ENCODE measurements at places on chromosomes 2 and 18.
A peak's percentile ranks its signal among the peaks of the same experiment; 100 is the strongest.

GRCh38 chr2:7732497-7732896, 815.3 kb downstream of the RNF144A start:
- DNase-seq = no peak

DNA sequence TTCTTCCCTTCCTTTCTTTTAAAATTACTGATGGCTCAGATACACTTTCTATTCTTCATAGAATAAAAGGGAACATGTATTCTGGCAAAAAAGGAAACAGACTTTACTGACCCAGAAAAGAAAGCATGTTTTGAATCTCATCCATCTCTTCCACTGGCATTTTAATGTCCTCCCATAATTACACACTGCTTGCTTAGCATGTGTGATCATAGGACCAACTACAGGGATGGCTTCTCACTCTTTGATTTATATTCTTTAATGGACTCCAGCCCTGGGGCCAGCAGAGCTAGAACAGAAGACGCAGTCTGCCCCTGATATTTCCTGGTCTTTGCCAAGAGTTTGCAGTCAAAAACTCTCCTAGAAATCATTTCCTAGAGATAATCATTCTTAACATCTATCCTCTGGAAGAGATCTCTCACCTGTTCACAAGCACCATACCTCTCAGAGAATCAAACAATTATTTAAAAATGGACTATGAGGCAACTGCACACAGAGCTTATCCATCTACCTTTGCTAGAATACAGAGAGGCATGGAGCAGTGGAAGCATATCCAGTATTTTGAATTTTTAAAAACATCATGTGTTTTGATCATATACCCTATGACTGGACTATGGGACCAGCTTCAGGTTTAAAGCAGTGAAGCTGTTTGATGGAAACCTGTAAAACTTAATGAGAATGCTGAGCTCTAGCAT, 429.1 kb downstream of the NRXN1 start:
- DNase-seq = no peak

DNA sequence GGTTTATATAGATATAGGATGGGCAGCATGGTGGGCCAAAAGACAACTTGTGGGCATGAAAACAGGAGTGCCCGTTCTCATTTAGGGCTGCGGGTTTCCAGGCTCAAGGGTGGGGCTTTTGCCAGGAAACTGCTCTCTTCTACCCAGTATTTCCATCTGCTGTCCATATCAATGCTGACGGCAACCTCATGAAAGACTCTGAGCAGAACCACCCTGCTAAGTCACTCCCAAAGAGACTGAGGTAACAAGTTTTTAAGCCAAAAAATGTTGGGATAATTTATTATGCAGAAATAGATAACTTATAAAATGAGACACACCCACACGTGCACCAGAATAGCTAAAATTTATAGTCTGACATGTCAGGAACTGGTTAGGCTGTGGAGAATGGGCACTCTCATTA, 36.1 kb upstream of the MPPE1 start:
- no peak for DNase-seq

- no peak for DNase-seq
Observed at GRCh38 chr2:80092474-80092873, 212.1 kb downstream of the LRRTM1 start.

GRCh38 chr2:120245520-120246332, 6.9 kb upstream of the RALB start:
- no peak for DNase-seq

DNA sequence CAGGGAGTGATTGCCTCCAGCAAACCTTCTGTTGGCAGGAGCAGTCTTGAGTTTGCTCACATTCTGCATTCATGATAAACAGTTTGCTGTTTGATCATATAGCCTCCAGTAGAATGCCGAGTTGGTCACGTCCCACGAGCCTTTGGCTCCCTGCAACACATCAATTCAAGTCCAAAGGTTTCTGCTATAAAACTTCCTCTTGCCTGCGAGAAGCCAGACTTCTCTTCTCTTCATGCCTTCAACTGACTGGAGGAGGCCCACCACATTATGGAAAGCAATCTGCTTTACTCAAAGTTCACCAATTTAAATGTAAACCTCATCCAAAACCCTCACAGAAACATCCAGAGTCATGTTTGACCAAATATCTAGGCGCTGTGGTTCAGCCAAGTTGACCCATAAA, 40.8 kb downstream of the CXCR4 start:
- DNase-seq = no peak

GRCh38 chr2:224971214-224971613, 71.1 kb downstream of the DOCK10 start:
- no peak for DNase-seq

DNA sequence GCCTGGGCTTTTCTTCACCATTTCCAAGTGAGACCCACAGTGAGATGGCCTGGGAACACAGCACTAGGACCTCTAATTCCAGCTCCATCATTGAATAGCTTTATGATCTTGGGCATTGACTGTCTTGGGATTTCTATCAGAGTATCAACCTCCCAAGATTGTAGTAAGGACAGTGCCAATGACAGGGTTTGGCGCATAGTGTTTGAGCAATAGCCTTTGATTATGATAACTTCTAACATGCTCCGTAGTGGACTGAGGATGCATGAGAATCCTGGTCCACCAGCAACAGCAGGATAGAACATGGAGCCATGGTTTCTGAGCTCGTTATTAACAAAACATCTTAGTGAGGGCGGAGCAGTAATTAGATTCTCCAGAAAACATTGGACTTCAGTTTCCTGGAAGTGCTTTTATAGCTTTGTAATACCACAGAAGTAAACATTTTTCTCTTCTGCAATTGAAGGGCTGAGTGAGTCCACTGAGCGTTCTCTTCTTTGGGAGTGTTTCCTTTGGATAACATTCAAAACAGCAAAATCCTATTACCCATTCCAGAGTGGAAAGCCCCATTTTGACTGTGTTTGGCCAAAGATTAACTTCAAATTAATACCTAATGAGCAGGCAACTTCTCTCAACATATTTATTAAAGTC, 63.7 kb downstream of the IL1R2 start:
- no peak for DNase-seq

- DNase-seq = peak; percentile 15
Observed at GRCh38 chr2:99734236-99734635, 244.4 kb upstream of the REV1 start.

- no peak for DNase-seq
Observed at GRCh38 chr2:120291401-120292311, 39.0 kb downstream of the RALB start.

GRCh38 chr2:44167311-44167907, 1.3 kb upstream of the PPM1B start:
- no peak for DNase-seq

DNA sequence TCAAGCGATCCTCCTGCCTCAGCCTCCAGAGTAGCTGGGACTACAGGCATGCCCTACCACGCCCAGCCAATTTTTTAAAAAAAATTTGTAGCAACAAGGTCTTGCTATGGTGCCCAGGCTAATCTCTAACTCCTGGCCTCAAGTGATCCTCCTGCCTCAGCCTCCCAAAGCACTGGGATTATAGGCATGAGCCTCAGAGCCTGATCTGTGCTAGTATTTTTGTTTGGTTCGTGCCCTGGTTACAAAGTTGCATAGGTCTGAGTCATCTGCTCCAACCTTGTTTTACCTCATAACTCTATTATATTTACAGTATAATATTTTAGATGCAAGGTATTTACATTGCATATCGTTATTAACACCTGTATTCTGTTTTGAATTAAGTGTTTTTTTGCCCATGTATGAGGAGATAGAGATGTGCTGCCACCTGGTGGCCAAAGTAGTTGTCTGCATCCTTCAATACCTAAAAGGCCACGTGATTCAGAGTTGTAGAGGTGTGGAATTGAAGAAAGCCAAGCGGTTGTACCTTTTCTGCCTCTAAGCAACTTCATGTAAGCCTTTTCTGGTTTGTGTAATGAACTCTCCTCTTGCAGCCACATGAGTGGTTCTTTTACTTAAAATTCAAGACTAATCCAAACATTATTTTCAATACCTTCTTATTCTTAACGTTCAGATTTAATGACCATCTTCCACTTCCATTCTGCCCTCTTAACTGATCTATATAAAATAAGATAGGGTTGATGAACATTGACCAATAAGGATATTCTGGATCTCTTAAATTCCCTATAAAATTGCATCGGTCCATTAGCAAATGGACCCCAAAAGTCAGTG, 19.9 kb upstream of the CABYR start:
- peak; percentile 81 for DNase-seq

- no peak for DNase-seq
Observed at GRCh38 chr18:70273021-70273420, 15.8 kb upstream of the SOCS6 start.

DNA sequence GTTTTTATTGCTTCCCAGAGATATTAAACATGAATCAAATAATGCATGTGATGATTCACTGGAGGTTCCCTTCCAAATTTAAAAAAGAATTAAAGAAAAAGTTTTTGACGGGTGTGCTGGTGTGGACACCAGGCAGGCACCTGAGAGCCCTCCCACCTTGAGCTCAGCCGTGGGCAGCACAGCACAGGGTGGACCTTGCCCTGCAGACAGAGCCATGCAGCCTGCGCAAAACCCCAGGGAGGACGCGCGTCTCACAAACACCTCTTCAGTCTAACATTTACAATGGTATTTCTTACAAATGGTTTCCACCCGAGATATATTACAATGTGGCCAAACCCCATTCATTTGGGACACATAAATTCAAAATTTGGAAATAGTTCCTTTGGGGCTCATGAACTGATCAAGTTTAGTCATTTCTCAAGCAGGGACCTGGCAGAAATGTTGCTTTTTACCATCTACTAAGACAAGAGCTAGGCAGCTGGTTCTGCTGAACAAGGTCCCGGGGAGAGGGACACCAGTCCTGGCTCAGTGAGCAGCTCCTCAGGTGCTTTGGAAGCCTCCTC, 45.4 kb downstream of the ODC1 start:
- DNase-seq = no peak

- DNase-seq = no peak
Observed at GRCh38 chr2:50772607-50773006, 259.3 kb downstream of the NRXN1 start.

- DNase-seq = no peak
Observed at GRCh38 chr2:195672674-195673073, 15.6 kb downstream of the SLC39A10 start.

DNA sequence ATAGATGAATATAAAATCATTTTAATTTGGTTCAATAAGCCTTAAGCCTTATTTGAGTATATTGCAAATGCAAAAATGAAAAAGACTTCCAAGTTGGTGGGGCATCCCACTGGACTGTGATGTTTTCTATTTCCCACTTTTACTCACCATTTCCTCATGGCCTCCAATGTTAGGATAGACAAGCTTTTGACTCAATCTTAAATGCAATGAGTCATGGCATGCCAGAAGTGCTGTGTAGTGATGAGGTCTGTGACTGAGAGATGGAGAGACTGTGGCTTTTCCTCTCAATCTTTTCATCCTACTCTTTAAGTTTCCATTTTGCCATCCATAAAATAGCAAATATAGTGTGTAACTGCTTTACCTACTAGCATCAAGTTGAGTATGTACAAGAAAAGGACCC, 1401.2 kb upstream of the CELF4 start:
- no peak for DNase-seq

DNA sequence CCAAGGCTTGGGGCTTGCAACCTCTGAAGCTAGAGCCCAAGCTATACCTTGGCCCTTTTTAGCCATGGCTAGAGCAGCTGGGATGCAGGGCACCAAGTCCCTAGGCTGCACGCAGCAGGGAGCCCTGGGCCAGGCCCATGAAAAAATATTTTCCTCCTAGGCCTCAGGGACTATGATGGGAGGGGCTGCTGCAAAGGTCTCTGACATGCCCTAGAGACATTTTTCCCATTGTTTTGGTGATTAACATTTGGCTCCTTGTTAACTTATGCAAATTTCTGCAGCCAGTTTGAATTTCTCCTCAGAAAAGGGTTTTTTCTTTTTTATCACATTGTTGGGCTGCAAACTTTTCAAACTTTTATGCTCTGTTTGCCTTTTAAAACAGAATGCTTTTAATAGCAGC, 56.9 kb upstream of the LHCGR start:
- DNase-seq = no peak

DNA sequence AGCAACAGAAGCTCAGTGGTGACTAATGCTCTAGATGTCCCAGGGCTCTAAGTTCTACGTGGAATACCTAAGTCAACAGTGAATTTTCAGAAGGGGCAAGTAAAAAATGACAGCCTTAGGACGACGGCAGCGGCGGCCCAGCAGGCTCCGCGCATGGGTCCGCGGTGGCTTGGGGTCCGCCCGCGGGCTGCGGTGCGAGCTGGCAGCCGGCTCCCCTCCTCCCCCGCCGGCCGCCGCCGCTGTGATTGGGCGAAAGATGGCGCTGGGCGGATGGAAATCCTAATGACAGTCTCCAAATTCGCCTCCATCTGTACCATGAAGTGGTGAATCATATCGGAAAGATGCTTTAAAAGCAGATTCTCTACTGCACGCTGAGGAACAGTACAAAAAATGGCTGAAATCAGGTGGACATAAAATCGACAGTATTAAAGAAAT, 74.7 kb downstream of the HNRNPLL start:
- DNase-seq = peak; percentile 56

- no peak for DNase-seq
Observed at GRCh38 chr2:150234787-150235446, 252.6 kb downstream of the RND3 start.

DNA sequence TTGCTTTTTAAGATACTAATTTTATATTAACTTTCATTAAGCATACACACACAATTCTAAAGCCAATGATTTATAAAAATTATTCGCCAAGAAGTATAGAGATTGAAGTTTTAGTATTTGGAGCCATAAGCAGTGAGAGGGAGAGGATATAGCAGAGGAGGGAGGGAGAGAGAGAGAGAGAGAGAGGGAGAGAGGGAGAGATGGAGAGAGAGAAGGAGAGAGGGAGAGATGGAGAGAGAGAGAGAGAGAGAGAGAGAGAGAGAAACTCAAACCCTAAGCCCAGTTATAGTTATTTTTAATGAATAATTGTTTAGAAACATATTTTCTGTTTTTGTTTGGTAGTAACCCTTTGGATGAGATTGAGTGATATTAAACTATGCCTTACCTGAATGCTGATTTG, 5.3 kb downstream of the TWIST2 start:
- DNase-seq = no peak

DNA sequence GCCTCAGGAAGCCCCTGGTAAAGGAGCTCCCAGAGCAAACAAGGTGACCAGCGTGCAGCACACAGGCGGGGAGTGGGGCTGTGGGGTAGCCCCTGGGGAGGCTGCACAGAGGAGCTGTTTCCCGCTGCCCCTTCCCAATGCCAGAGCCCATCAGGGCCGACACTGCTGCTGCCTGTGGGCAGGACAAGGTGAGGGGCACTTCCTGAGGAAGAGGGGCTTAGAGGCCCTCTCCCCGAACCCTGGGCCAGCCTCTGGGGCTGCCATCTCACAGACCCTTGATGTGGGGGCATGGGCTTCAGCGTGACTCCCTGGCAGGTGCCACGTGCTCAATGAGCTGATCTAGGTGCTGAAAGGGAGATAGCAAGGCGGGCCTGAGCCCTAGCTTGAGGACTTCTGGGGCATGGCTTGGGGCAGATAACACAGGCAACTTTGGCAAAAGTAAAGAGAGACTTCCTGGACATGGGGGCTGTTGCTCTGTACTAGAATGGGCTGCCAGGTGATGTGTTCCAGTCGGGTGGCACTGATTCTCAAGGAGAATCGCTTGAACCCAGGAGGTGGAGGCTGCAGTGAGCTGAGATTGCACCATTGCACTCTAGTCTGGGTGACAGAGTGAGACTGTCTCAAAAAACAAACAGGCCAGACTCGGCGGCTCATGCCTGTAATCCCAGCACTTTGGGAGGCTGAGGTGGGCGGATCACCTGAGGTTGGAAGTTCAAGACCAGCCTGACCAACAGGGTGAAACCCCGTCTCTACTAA, 9.9 kb upstream of the KLF11 start:
- DNase-seq = no peak

- DNase-seq = no peak
Observed at GRCh38 chr2:62435720-62436119, 70.3 kb downstream of the TMEM17 start.

Data from suppressor macrophage (primary cell).